ENCODE measurements at places on chromosomes 2 and 18.

GRCh38 chr2:31429759-31430438 lies 15.4 kb upstream of the XDH start:
- no peak for DNase-seq

GRCh38 chr2:204021290-204022081 lies 84.9 kb downstream of the ICOS start:
- DNase-seq: no peak

DNA sequence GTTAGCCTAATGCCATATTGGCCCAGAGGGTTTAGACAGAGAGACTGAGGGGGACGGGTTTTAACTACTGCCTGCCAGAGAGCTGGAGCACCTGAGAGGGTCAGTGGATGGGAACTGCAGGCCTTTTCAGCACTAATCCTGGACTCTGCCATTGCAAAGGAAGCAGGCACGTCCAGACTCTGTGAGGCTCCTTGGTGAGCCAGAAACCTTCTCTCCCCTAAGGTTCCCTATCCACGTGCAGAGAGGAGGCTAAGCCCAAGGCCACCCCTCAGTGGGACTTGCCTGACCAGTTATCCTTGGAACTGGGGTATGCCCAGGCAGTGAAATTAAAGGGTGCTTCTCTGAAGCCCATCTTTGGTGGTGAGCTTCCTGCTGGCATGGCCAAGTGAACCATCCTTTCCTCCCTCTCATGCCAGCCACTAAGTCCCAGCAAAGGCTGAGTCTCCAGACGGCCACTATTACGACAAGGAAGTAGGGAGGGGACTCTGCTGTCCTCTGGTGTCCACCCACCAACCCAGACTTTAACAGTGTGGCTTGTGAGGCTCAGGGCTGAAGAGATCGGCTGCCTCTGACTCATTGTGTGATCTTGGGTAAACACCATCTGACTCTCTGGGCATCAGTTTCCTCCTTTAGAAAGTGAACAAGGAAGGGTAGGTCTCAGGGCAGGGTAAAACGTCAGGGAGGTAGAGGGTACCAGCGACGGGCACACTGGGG lies 3.9 kb upstream of the MLPH start:
- DNase-seq: no peak

DNA sequence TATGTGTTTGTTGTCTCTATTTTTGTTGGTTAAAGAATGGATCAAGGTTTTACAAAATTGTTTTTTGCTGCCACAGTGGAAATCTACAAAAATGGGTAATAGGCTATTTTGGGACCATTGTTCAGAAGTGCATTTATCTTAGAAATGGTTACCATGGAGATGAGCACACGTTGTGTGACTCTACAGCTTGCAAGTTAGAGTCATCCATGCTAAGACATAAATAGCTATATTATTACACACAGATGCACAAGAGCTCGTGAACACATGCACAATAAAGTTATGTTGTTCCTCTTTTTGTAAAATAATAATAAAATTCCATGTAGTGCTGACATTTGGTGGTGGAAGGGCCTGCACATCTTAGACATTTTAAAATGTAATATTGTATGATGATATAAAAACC lies 15.5 kb upstream of the DUSP19 start:
- DNase-seq: no peak

GRCh38 chr18:11864471-11864870 lies 13.3 kb downstream of the CHMP1B start:
- DNase-seq: no peak

GRCh38 chr2:98708396-98709186 lies 22.3 kb downstream of the MGAT4A start:
- DNase-seq: no peak
